ENCODE measurements at places on chromosomes 4 and X.

DNA sequence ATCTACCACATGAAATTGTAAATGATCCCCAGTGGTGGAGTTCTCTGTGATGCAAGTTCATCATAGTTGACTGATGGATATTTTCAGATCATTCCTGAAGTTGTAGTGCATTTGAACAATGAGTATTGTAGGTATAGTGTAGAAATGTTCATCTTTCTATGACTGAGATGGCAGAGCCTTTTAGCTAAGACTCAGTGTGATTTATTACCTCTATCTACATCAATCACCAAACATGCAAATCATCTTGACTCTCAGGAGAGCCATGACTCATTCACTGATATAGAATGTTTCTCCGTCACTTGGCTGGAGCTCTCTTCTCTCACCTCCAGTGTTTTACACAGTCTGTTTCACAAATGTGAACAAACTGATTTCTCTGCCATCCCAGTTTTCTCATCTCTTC is 392.6 kb downstream of the IL1RAPL1 start:
- DNase-seq = no peak

GRCh38 chrX:10173331-10173900 is 16.6 kb downstream of the CLCN4 start:
- peak; percentile 77 for DNase-seq

DNA sequence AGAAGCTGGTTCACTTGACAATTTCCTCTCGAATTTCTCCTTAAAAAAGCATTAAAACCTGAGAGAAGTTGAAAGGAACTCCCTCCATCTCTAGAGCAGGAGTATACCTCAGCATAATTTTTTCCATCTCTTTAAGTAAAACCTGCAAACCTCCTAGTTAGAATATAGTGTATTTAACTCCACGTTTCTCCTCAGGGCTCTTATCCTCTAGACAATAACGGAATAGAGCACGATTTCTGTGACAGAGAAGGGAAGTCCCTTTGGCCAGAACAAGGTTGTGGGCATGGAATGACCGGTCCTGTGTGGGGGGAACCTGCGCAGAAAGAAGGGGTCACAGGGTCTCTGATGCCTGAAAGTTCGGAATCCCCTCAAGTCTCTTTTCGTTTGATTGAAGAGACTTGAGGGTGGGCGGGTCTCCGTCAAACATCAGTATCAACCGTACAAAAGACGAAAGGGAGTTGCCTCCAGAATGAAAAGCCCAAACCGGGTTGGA is 697 bp downstream of the ZNF280C start:
- DNase-seq = no peak

GRCh38 chr4:47719576-47719975 is 118.3 kb downstream of the CORIN start:
- no peak for DNase-seq

- no peak for DNase-seq
Measured at GRCh38 chr4:29220761-29221160, 1499.4 kb upstream of the PCDH7 start.

DNA sequence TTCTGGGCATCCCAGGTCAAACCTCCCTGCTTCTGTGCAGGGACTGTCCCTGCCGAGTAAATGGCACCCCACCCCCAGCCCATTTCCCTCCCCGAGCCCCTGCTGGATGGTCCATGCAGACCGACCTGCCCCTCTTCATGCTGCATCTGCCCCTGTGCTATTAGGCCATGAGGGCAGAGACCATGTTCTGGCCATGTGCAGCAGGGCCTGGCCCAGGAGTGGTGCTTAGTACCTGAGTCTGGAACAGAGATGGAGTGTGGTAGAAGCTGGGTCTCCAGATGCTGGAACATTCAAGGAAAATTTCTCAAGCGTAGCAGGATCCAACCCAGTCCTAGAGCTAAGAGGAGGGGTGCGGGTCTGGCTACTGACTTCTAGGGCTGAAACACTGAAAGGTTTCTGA is 15.3 kb upstream of the UBA1 start:
- no peak for DNase-seq

DNA sequence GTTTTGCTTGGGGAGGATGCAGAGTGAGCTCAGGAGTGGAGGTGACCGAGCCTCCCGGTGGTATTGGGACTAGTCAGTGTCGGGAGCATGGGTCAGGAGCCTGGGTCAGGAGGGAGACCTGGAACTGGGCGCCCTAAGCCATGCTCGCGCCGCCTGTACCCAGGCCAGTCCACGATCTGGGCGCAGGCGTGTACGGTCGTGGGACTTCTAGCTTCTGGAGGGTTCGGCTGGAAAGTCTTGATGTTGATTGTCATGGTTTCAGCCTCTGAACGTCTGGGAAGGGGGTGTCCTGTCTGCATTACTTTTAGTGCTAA is 244 bp downstream of the EIF2S3 start:
- no peak for DNase-seq

- no peak for DNase-seq
Measured at GRCh38 chr4:185215261-185215660, 5.9 kb downstream of the SNX25 start.
